ENCODE measurements at places on chromosomes 3 and 15.

GRCh38 chr3:103002425-103003176 lies 567.8 kb downstream of the ZPLD1 start:
- no peaks in the 10 kb centered on the region for H3K4me1 ChIP-seq
- no peak for DNase-seq

GRCh38 chr15:74265046-74265639 lies 29.0 kb downstream of the CCDC33 start:
- no peak overlapping the region for H3K4me3 ChIP-seq
- H3K27me3 ChIP-seq: peaks cover 39% of the 10 kb centered on the region
- peak; percentile 56 for DNase-seq
- H3K36me3 ChIP-seq: no peaks in the 10 kb centered on the region
- H3K4me1 ChIP-seq: no peaks in the 10 kb centered on the region

- H3K4me1 ChIP-seq: peaks cover 14% of the 10 kb centered on the region
- H3K27ac ChIP-seq: no peak overlapping the region
- H3K27me3 ChIP-seq: peaks cover 3% of the 10 kb centered on the region
- no peak overlapping the region for H3K4me3 ChIP-seq
- DNase-seq: no peak
- H3K36me3 ChIP-seq: peaks cover 10% of the 10 kb centered on the region
These were observed 17.7 kb downstream of the CMTM8 start for GRCh38 chr3:32256206-32256605.

DNA sequence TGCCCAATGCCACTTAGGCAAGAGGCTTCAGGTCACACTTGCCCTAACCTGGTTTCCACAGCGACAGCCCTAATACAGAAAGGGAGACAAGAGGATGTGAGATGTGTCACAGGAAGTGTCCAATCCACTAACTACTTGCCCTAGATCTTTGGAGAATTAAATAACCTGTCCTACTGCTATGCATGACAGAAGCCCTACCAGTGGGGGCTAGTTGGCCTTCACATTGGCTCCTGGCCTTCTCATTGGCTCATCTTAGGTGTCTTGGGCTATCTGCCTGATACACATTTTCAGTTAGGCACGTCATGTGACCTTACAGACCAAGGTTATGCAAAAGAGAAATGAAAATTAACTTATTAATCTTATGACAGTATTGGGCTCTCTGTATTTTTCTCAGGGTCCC lies 449.9 kb downstream of the FHIT start:
- no peaks in the 10 kb centered on the region for H3K36me3 ChIP-seq
- H3K27ac ChIP-seq: no peak overlapping the region
- H3K27me3 ChIP-seq: no peaks in the 10 kb centered on the region
- DNase-seq: no peak
- no peak overlapping the region for H3K4me3 ChIP-seq
- H3K4me1 ChIP-seq: no peaks in the 10 kb centered on the region

DNA sequence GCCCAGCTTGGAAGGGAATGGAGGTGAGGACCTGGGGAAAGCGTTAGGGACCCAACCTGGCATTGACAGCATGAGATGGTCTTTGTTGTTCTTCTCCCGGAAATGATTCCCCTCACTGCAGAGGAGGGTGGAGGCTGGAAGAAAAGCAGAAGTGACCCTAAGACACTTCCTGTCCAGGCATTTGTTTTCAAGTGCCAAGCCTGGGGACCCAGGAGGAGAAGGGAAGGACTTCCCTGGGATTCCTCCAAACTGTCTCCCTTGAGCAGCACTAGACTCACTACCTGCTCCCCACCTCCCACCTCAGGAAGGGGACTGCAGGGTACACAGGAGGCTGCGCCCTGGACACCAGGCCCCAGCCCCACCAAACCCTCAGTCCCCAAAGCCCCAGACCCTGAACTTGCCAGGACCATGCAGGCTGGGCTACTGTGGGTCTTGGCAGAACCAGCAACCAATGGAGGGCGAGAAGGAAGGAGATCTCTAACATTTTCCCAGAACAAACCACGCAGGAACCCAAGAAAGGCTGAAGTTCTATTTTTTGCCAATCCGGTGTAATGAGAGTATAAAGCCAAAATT lies 9.8 kb upstream of the VIPR1 start:
- H3K27me3 ChIP-seq: peaks cover 53% of the 10 kb centered on the region
- H3K27ac ChIP-seq: no peak overlapping the region
- no peak overlapping the region for H3K4me3 ChIP-seq
- peaks cover 11% of the 10 kb centered on the region for H3K4me1 ChIP-seq
- H3K36me3 ChIP-seq: no peaks in the 10 kb centered on the region

DNA sequence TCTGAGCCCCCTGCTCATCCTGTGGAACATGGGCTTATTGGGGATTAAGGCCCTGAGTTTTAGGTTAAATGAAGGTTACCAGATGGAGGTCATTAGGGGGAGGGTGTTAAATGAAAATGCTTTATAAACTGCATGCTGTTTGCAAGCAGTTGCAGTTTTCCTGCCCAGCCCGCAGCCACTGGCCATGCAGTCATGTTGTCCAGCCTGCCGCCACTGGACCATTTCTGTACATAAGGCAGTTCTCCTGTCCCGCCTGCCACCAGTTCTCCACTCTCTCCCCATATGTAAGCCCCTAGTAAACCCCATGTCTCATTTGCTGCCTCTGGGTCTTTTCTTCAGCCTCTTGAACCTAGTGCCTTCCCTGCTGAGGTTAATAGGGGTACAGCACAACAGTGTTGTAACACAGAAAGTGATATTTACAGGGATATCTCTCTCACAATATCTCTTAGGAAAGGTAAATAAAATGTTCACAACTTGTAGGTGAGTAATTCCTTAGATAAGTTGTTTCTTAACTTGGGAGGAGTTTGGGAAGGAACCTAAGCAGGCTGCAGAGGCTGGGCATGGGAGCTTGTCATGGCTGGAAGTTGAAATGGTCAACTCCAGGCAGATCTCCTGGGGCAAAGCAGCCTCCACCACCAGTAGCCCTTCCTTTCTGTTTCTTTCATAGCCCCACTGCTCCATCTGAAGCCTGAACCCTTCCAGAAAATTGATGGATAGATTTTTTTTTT lies 148.2 kb downstream of the CMSS1 start:
- DNase-seq: no peak
- no peaks in the 10 kb centered on the region for H3K36me3 ChIP-seq
- H3K27ac ChIP-seq: no peak overlapping the region
- no peak overlapping the region for H3K4me3 ChIP-seq

DNA sequence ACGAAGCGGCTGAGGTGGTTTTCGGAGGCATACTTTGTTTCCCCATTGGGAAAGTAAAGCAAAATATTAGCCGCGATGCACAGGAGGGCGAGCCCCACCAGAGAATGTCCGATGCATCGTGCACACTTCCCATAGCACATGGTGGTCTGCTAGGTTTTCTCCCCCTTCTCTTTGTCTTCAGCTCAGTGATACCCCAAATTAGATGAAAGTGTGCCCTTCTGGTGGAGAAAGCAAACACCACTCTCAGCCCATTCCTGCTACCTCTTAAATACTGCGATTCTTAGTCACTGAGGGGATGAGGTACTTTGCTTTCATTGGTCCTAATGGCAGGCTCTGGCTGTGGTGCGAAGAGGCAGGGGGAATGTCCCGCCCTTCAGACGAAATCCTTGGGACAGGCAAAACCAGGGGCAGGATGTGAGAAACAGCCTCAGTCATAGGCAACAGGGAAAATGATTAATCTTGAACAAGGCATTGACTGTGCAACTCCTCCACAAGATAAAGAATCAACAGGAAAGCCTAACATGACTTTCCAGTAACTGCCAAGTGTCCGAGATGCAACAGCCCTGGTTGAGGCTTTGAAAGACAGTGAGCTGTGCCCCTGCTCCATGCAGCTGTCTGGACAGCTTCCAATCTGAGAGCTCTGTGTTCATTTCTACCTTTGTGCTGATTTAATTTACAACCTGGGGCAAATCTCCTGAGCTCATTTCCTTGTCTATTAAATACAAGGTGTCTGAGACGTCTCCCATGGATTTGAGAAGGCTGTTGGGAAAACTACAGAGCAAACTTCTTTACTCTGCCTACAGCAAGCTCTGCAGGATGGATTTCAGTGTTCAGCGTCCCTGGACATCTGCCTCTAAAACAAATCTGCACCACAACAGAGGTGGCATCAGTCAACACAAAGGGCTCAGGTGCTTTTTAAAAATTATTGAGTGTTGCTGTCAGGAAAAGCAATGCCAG lies at the start of gene TM4SF1:
TM4SF1 (minus strand) TSS at position 242 of the 957 bp plus-strand sequence; CDS start at position 140, 102 bp downstream.
- H3K4me3 ChIP-seq: no peak within 1 kb of the TSS
- DNase-seq: no peak
- peaks cover 6% of the 10 kb centered on the region for H3K27me3 ChIP-seq

GRCh38 chr3:138434276-138434874 lies at the start of gene ESYT3:
Gene ESYT3 (plus strand): TSS chr3:138434616. CDS start chr3:138434799, 183 bp downstream.
- peak within 1 kb of the TSS; percentile 71 for H3K4me3 ChIP-seq
- H3K27me3 ChIP-seq: peaks cover 93% of the 10 kb centered on the region
- no peak within 1 kb of the TSS for H3K27ac ChIP-seq
- H3K4me1 ChIP-seq: peaks cover 18% of the 10 kb centered on the region
- DNase-seq: peak; percentile 81

GRCh38 chr15:80545078-80545477 lies 140.9 kb downstream of the ARNT2 start:
- H3K4me1 ChIP-seq: no peaks in the 10 kb centered on the region
- H3K36me3 ChIP-seq: no peaks in the 10 kb centered on the region
- no peak overlapping the region for H3K4me3 ChIP-seq
- H3K27me3 ChIP-seq: peaks cover 7% of the 10 kb centered on the region
- H3K27ac ChIP-seq: no peak overlapping the region

GRCh38 chr3:103437883-103438282 lies 1003.1 kb downstream of the ZPLD1 start:
- no peaks in the 10 kb centered on the region for H3K36me3 ChIP-seq
- H3K27ac ChIP-seq: no peak overlapping the region
- H3K27me3 ChIP-seq: no peaks in the 10 kb centered on the region

- H3K36me3 ChIP-seq: peaks cover 3% of the 10 kb centered on the region
- no peak overlapping the region for H3K27ac ChIP-seq
- H3K4me3 ChIP-seq: no peak overlapping the region
- peaks cover 19% of the 10 kb centered on the region for H3K27me3 ChIP-seq
- peaks cover 7% of the 10 kb centered on the region for H3K4me1 ChIP-seq
These were observed 54.1 kb downstream of the TMEM44 start for GRCh38 chr3:194579091-194579606.

DNA sequence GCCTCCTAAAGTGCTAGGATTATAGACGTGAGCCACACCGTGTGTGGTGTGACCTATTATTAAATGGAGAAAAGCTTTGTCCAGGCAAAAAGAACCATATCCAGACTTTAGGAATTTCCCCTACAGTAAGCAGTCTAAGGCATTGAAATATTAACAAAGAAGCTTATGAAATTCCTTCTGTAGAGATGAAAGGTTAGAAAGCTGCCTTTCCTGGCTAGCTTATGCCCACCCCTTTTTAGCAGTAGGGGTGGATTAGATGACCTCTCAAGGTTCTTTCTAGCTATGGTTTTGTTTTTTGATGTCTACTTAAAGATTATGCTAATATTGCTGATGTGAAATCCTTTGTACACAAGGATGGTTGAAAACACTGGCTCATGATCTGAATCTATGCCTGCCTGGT lies 13.9 kb downstream of the OXSM start:
- H3K27me3 ChIP-seq: peaks cover 4% of the 10 kb centered on the region
- H3K36me3 ChIP-seq: no peaks in the 10 kb centered on the region
- H3K4me3 ChIP-seq: no peak overlapping the region
- H3K4me1 ChIP-seq: no peaks in the 10 kb centered on the region
- no peak overlapping the region for H3K27ac ChIP-seq
- no peak for DNase-seq

DNA sequence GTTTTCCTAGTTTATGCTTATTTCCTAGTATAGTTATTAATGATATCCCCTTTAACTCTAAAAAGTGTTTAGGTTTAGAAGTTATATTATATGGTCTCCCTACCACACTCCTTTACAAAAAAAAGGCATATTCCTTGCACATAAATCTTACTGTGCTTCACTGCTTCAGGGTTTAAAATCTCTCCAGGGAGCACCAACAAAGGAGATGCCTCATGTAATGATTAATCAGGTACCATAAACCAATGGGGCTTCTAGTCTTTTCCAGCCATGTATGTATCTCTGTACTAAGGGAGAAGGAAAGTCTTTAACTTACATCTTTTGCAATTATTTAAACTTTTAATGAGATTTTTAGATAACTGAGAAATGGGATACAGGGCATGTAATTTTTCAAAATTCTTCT lies 91.5 kb upstream of the RBMS3 start:
- H3K36me3 ChIP-seq: no peaks in the 10 kb centered on the region
- H3K4me1 ChIP-seq: no peaks in the 10 kb centered on the region
- DNase-seq: no peak
- H3K27ac ChIP-seq: no peak overlapping the region

DNA sequence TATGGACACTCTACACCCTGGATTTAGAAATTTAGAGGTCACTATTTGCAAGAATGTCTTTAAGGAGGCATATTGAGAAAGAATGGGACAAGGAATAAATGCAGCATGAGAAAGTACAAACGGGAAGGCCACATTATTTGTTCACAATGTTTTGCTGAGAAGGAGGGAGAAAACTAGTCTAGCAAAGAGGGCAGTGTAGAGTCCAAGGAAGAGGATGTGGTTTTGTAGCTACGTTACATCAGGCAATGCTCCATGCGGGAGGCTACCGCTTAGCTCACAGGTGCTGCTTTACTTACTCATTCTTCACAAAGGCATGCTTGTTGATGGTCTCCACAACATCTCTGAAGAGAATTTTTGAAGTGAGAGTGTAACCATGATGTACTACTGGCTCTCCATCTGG lies 191.1 kb downstream of the PLCH1 start:
- no peak overlapping the region for H3K27ac ChIP-seq
- H3K4me1 ChIP-seq: peaks cover 43% of the 10 kb centered on the region
- no peak for DNase-seq
- H3K36me3 ChIP-seq: no peaks in the 10 kb centered on the region

DNA sequence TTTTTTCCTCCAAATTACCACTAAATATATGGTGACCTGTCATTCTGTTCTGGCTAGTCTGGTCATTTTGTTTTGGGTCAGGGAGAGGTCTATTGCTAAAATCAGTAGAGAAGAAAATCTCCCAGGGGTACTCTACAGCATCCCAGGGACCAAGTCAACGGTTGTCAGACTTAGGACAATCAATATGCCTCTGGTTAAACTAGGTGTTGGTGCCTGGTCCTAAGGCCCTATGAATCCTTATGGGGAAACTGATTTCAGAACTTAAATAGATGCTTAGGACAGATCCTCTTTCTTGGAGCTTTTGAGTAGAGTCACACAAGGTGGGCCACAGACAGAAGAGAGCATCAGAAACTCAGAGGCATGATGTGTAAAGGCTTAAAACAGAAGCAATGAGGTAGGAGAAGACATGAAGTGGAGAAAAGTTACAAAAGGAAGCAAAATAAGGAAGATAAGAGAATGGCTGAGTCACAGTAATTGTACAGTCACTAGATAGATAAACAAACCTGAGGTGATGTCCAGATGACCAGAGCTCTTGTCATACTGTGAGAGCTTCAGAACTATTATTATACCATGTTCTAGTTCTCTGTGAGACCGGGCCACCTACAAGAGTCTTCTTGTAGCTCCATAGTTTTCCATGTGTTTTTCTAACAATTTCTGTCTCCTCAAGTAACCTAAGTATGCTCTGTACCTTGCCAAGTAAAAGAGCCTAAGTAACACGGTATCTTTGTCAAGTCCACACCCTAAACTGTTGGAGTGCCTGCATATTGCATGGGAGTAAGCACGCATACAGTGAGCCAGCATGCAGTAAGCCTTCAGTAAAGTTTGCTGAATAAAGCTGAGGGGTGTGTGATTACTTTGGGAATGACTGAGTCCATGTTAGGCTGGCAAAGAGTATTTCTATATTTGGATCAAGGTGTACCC lies 44.6 kb upstream of the LEKR1 start:
- no peaks in the 10 kb centered on the region for H3K27me3 ChIP-seq
- peaks cover 5% of the 10 kb centered on the region for H3K36me3 ChIP-seq
- DNase-seq: no peak

- no peaks in the 10 kb centered on the region for H3K4me1 ChIP-seq
- H3K27ac ChIP-seq: no peak overlapping the region
- no peak overlapping the region for H3K4me3 ChIP-seq
- DNase-seq: no peak
These were observed 771.1 kb downstream of the NR2F2 start for GRCh38 chr15:97101572-97101971.
